ENCODE measurements at places on chromosomes 7 and 10.

- no peak for DNase-seq
Measured at GRCh38 chr7:26526265-26526587, 234.6 kb downstream of the SNX10 start.

DNA sequence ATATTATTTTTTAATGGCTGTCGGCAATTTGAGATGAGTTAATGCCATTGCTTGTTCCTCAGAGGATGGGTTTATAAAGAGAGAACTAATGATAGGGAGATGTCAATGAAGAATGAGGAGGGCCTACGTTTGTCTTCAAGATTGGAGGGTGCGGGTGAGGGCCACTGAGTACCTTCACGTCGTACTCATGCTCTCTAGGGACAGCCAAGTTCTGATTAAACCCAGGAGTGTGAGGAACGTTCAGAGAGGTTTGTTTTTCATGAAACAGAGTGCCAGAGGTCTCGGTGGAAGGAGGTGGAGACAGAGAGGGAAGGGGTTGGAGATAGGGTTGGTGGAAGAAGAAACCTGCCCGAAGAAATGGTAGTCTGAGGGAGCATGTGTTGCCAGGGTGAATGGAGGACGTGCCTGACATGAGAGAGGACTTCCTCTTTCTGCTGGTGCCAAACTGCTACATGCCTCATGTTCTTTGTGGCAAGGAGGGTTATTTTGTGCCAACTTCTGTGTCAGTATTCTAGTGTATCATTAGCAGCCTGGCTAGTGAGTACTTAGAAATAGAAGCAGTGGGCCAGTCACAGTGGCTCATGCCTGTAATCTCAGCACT, 8.9 kb downstream of the DHTKD1 start:
- DNase-seq = no peak

- no peak for DNase-seq
Measured at GRCh38 chr10:84179059-84179710, 5.6 kb downstream of the GPR15LG start.

DNA sequence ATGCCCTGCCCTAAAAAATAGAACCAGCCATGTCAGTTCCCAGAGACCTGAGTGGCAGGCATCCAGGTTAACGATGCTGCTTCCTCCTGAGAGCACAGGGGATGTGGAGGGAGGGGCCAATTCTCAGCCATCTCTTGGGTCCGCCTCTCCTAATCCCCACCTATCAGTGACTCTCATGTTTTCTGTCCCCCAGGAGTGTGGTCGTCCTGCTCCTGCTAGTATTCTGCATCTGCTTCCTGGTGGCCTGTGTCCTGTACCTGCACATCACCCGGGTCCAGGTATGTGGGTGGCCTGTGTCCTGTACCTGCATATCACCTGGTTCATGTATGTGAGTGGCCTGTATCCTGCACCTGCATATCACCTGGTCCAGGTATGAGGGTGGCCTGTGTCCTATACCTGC, 105.3 kb downstream of the ADCY1 start:
- DNase-seq = no peak

Data from stimulated activated CD4-positive, alpha-beta T cell treated with anti-CD3 and anti-CD28 coated beads, Interleukin-2, amount 100 ng/mL, for 4 hours (primary cell).